ENCODE measurements at places on chromosomes 1 and 21.

DNA sequence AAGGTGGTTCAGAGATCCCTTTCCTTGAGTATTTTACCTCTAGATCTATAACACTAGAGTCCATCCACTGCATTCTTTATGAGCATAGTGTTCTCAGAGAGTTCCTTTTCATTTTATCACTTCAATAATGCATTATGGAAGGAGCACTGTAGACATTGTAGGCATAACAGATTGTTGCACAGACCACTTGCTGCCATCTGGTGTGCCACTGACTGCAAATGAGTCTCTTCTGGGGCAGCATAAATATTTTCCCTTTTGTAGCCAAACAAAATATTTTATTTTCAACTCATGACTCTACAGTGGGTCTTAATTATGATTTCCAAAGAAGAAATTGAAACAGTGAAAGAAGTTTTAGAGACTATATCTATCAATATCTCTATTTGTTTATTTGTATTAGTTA, 290.4 kb downstream of the OLFM3 start:
- DNase-seq, result no peak

- DNase-seq, result no peak
These were observed 116.0 kb downstream of the TOMM20 start for GRCh38 chr1:235012436-235013210.

GRCh38 chr1:166858726-166859419, 17.2 kb downstream of the TADA1 start:
- no peak for DNase-seq

GRCh38 chr1:2523891-2524609, 2.3 kb downstream of the PANK4 start:
- no peak for DNase-seq

DNA sequence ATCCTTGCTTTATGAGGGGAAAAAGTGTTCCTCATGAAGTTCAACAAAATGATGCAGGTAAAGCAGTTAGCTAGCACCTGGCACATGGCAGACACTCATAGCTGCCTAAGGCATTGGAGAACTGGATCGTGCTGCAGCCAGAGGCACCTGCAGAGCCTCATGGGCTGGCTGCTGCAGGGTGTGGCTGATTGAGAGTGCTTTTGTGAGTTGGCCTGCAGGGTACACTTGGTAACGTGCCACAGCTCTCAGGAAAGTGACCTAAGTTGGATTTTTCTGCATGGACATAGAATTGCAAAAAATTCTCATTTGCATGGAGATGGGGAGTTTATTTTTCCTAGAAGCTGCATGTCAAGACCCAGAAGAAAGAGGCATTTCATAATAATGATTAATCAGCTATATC, 31.6 kb upstream of the IL20 start:
- no peak for DNase-seq

DNA sequence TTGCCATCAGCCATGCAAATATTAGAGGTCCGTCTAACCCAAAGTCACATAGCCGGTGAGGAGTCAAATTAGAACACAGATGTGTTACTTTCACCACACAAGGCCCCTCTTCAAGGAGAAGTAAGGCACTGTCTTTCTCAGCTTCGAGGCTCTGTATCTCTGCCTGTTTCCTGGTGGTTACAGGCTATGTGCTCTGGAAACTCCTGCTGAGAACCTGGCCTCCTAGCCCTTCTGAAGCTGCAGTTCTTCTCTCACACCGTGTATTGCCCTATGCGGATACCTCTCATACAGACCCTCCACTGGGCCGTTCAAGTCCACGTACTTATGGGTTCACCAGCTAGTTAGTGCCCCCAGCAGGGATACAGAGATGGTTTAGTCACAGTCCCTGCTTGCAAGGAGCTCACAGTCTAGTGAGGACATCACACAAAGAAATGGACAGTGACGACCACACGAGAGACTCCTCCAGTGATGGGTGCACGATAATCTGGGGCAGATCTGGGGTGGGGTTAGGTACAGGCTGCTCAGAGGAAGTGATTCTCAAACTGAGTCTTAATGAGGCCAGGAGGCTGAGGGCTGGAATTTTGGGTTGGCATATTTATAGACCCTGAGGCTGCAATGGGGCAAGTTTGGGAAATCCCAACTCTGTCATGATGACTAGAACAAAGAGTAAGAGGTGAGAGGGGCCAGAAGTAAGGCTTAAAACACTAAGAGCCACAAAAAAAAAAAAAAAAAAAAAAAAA, 22.8 kb upstream of the ELOA start:
- no peak for DNase-seq

- no peak for DNase-seq
These were observed 169.0 kb downstream of the VAV3 start for GRCh38 chr1:107795994-107796393.

GRCh38 chr1:87231703-87232367, 96.8 kb upstream of the LMO4 start:
- no peak for DNase-seq

GRCh38 chr1:242428399-242429190, 95.9 kb downstream of the PLD5 start:
- no peak for DNase-seq

- no peak for DNase-seq
These were observed 1050.1 kb downstream of the PLA2G4A start for GRCh38 chr1:187878883-187879282.

DNA sequence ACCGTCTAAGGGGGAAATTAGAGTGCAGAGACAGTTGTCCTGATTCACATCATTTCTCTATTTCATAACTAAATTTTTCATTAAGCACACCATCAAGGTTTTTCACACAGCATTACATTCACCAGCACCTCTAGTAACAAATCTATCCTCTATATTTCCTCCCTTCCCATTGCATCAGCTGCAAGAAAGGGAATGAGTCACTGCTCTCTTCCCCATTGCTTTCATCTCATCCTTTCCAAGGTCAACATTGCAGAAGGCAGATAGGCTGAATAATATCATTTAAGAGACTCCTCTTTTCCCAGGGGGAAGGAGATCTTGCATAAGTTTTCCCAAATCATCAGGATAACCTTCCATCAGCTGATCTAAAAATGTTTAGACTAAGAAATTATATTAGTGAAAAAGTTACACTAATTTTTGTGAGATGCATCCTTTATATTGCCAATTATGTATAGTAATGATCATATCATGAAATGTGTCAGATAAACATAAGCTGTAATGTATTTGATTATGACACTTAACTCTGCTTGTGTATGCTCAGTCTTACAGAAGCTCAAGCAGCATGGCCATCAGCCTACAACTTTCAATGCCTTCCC, 4.3 kb downstream of the INTS7 start:
- DNase-seq, result peak; percentile 94

- DNase-seq, result no peak
These were observed 358.4 kb upstream of the SGIP1 start for GRCh38 chr1:66175581-66175980.

DNA sequence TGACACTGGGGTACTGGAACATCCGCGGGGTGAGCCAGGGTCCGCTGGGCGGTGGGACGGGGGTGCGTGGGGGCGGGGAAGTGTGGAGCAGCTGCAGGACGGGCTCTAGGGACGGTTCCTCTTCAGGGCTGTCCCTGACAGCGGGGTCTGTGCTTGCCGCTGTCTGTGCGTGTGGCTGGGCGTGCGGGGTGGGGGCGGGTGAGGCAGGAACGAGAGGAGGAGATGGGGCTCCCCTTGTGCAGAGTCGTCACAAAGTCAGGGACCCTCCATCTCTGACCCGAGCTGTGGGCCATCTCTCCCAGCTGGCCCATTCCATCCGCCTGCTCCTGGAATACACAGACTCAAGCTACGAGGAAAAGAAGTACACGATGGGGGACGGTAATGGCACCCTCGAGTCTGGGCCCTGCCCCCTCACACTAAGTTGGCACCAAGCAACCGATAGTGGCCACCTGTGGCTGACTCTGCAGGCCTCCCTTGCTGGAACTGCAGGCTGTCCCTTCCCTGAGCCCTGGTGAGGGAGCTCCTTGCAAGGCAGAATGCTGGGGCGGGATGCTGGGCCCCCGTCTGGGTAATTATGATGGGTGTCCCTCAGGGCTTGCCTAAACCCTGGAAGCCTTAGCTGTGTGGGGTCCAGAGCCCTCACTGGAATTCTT, 392 bp downstream of the GSTM2 start:
- DNase-seq, result no peak

GRCh38 chr1:100721526-100722207, 2.1 kb downstream of the VCAM1 start:
- DNase-seq, result peak; percentile 99

- no peak for DNase-seq
These were observed 28.9 kb upstream of the C1orf87 start for GRCh38 chr1:60102267-60103061.

DNA sequence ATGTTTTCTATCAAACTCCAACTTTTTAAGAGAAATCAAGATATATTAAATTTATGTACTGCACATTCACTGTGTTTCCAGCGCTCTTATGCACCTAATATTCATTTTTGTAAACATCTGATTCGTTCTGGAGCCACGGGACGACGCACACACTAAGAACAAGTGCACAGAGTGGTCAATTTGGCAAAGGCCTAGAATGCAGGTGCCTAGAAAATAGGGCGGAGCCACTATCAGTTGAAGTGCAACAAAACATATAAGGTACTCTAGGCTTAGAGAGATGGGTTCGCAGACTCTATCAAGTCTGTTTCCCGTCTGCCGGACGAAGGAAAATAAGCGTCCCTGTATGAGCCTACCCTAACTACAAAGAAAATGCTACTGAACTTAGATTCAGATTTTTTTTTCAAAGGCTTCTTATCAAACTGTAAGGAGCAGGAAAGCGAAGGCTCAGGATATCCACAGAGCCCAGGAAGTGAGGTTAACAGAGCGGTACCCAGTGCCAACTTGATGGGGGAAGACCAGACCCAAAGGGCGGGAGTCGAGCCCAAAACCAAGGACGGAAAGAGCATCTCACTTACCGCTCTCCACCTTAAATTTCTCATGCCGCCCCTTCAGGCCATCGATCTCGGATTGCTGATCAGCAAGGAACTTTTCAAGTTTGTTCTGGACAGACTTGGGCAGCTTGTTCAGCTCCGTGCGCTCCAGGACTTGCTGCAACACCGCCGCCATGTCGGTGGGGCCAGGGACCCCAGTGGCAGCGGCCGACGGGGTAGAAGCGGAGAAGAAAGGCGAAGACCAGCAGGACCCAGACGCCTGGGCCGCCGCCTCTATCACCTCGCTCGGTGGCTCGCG, 526 bp downstream of the TPR start:
- DNase-seq, result peak; percentile 2

DNA sequence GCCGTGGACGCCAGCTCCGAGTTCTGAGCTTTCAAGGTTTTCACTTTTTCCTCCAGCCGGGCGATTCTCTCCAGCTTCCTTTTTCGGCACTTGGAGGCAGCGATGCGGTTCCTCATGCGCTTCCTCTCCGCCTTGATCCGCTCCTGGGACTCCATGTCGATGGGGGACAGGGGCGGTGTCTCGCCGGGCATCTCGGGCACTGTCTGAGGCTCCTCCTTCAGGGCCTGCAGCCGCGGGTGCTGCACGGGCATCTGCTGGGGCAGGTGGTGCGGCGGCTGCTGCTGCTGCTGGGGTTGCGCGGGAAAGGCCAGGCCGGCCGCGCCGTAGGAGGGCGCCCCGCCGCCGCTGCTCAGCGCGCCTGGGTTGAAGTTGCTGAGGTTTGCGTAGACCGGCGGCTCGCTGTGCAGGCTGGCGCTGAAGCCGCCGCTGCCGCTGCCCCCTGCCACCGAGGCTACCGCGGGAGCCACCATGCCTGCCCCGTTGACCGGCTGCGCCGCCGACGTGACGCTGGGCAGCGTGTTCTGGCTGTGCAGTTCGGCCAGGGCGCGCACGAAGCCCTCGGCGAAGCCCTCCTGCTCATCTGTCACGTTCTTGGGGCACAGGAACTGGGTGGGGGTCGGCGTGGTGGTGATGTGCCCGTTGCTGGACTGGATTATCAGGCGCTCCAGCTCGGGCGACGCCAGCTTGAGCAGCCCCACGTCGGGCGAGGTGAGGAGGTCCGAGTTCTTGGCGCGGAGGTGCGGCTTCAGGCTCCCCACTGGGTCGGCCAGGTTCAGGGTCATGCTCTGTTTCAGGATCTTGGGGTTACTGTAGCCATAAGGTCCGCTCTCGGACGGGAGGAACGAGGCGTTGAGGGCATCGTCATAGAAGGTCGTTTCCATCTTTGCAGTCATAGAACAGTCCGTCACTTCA, 1.4 kb downstream of the JUN start:
- DNase-seq, result peak; percentile 34

- no peak for DNase-seq
These were observed 206.3 kb upstream of the B3GALT2 start for GRCh38 chr1:193392686-193393085.
